ENCODE measurements at places on chromosomes 1 and 21.

DNA sequence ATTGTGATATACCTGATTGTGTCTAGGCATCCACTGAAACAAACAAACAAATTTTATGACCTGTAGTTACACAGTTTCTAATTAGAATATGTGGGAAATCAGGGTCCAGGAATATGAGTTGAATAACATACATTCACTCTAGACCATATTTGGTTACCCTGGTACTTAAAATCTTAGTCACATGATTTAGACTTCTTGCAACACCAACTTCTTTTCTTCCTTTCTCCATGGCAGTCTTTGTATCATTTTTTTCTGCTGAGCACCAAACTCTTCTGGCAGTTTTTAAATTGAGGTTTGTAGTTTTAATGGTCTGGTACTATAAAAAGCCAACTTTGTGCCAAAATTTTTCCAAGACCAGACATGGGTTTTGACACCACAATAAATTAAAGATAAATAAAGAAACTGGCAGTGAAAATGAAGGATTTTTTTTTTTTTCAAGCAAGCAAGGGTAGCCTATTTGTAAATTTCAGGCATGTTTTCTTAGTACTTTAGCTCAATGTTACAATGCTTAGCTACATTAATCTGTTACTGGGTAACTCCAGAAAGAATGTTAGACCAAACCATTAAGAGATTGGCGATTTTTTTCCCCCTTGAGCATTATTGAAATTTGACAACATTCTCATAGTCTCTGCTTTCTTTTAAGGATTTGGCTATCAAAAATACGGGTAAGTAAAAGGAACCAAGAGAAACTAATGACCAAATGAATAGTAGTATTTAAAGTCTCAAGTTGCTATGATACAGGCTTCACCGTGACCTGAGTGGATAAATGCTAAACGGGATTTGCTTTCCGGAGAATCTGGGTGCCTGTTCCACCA lies 108.5 kb downstream of the NFIA start:
- DNase-seq = no peak

- DNase-seq = no peak
Observed at GRCh38 chr1:72431810-72432209, 149.5 kb upstream of the NEGR1 start.

GRCh38 chr1:160874935-160875334 lies 10.0 kb downstream of the ITLN1 start:
- no peak for DNase-seq

- DNase-seq = no peak
Observed at GRCh38 chr1:230242326-230242725, 175.3 kb downstream of the GALNT2 start.

- no peak for DNase-seq
Observed at GRCh38 chr1:76240316-76240715, 165.8 kb downstream of the ST6GALNAC3 start.

- no peak for DNase-seq
Observed at GRCh38 chr1:152741656-152742055, 16.2 kb upstream of the KPRP start.

DNA sequence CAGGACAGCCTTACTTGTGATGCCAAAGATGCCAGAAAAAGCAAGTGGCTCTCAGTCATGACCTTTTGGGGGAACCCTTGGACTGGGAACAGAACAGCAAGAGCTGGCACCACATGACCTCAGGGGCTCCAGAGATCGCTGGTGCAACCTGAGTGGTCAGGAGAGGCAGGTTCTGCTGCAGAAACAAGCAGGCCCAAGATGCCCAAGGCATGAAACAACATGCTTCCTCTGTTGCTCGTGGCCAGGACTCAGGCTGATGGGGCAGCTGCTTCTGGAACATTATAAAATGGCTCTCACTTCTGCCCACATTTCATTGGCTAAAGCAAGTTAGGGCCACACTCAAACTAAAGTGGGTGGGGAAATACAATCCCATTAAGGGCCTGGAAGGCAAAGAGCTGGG lies 17.7 kb upstream of the CLSTN1 start:
- DNase-seq = no peak

DNA sequence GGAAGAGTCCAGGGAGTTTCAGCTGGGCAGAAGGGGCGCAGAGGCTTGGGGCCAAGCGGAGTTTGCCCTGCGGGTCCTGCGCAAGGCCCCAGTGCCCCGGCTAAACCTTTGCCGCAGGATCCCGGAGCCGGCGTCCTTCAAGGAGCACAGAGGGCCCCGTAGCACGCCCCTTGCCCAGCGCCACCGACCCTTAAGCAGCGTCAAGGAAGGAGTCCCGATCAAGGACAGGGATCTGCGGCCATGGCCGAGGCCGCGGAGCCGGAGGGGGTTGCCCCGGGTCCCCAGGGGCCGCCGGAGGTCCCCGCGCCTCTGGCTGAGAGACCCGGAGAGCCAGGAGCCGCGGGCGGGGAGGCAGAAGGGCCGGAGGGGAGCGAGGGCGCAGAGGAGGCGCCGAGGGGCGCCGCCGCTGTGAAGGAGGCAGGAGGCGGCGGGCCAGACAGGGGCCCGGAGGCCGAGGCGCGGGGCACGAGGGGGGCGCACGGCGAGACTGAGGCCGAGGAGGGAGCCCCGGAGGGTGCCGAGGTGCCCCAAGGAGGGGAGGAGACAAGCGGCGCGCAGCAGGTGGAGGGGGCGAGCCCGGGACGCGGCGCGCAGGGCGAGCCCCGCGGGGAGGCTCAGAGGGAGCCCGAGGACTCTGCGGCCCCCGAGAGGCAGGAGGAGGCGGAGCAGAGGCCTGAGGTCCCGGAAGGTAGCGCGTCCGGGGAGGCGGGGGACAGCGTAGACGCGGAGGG lies 520 bp downstream of the CLIC6 start:
- no peak for DNase-seq
